ENCODE measurements at places on chromosomes 7 and 10. TPM values are rescaled to one million over a fixed set of nuclear protein-coding genes. Genes with fewer than 3 reads are reported as not detected.

JAKMIP3 gene
- total RNA-seq = 0.54 TPM

EGFR gene
- 84.5 TPM for total RNA-seq

RPEL1 gene
- total RNA-seq = 0.13 TPM

AZGP1 gene
- total RNA-seq = not detected

SPDYE16 gene
- total RNA-seq = not detected

NPTX2 gene
- 0.43 TPM for total RNA-seq

SFRP5 gene
- total RNA-seq = not detected

PRSS37 gene
- not detected for total RNA-seq

LIPM gene
- total RNA-seq = not detected

ZNF107 gene
- total RNA-seq = 4.8 TPM

LEP gene
- 0.11 TPM for total RNA-seq
